Astrocyte of the cerebellum (primary cell): ENCODE measurements at places on chromosomes 5 and 9.
A peak's percentile ranks its signal among the peaks of the same experiment; 100 is the strongest.

DNA sequence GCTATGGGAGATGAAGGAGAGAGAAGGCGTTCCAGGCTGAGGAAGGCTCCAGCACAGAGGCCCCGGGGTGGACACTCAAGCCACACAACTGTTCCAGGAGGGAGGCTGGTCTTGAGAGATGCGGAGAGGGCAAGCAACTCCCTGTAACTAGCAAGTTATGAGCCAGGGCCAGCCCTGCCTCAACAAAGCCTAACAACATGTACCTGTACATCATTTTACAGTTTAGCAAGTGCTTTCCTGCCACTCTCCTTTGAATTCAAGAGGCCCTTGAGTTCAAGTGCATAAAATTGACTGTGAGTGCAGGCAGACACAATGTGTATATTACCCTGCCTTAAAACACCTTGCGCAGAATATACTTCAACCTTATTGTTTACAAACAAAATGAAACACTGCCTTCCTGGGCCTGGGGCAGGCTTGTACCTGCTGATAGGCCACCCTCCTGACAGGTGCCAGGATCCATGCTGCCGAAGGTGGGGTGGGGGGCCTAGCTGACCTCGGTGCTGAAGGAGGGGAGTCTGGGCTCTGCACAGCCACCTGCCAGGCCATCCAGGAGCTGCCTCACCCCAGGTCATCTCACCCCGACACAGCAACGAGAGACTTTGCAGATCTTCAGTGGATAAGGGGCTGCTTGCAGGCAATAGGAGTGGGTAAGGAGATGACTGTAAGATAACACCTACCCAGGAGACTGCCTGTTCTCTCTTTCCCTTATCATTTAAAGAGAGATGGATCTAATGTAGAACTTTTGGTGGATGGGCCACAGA, 80.0 kb downstream of the PPARGC1B start:
- DNase-seq = no peak

DNA sequence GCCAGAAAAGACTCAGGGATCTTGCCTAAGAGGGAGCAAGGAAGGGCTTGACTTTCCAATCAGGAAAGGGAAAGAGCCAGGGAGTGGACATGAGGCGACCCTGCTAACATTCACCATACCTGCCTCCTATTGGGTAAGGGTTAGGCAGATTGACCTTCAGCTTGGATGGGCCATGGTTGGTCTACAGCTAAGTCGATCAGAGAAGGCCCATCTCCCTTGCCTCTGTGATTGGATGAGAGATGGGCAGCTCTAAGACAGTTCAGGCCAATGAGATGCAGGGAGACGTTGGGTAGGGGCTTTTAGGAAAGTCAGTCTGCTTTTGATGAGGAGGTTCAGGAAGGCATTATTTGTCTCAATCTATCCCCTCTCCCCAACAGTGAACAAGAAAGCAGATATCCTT, 135.0 kb upstream of the STC2 start:
- DNase-seq = no peak

DNA sequence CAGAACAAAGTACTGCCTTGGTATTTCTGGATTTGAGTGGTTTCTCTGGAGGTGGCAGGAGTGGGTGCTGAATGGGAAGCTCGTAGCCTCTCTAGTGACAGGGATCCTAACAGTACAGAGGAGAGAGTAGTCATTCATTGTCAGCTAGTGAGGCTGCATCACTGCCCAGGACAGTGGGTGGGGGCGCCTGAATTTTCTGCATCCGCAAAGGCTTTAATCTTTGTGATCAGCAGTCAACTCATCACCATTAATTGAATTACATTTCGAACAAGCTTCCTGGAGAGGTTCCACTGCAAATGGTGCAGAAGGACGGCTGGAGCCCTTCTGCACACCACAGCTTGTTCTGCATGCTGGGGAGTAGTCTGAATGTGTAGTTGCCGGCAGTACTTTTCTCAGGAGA, 77.5 kb downstream of the HSPA4 start:
- DNase-seq = no peak

DNA sequence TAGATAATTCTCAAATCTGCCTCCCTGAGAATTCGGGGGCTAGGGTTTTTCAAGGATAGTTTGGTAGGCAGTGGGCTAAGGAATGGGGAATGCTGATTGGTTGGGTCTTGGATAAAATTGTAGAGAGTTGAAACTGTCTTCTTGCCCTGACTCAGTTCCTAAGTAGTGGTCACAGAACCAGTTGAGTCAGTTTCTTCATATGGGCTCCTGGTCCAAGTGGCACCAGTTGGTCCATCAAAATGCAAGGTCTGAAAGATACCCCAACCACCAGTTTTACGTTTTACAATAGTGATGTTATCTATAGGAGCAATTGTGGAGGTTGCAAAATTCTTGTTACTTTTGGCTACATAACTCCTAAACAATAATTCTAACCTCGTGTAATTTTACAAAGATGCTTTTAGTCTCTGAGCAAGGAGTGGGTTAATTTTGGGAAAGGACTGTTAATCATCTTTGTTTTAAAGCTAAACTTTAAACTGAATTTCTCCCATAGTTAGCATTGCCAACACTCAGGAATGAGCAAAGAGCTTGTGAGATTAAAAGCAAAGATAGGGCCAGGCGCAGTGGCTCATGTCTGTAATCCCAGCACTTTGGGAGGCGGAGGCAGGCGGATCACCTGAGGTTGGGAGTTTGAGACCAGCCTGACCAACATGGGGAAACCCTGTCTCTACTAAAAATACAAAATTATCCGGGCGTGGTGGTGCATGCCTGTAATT, 7.7 kb downstream of the CDK7 start:
- DNase-seq = no peak

DNA sequence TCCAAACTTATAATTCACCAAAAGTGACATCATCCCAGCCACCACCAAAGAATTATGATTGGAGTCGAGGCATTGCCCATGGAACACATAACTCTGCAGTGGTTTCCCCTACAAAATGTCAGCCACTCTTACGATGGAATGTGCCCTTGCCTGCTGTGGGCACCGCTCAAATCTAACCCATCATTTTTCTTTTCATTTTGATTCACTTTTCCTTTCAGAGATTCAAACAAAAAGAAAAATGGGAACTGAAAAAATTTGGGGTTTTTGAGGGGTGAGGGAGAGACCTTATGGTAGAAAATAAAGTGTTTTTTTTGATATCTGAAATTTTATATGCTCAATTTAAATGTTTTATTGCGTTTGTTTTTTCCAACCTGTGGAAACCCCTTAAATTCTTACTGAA, 28.1 kb downstream of the SMARCA2 start:
- no peak for DNase-seq

GRCh38 chr5:117761186-117761585, 1186.6 kb upstream of the SEMA6A start:
- DNase-seq = no peak

- DNase-seq = no peak
These were observed 163.5 kb upstream of the ADRA1B start for GRCh38 chr5:159752622-159753275.

DNA sequence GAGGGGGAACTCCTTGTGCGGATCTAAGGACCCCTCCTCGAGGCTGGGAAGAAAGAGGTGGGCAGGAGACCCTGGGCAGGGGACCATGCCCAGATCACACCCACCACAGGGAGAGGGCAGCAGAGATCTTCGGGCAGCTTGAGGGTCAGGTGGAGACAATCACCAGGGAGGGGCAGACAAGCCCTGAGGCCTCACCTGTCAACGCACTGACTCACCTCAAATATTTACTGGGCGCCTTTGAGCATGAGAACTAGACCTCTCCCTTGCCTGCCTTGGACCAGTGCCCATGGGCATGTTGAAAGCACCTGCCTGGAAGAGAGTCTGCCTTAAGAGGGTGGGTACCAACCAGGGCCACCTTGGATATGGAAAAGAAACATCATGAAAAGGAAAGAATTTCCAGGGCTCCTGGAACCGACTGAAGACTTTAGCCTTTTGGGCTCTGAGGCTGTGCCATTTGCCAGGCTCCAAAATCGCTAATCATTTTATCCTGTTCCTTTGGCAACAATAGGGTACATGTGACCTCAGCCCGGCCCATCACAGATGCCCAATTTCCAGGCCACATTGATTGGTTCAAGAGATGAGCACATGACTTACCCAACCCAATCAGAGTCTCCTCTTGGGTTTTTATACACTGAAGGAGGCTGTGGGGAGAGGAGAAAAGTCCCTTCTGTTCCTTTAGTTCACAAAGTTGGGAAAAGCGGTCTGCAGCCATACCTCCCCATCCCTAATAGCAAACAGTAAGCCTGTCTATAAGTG, 10.4 kb upstream of the SPINK4 start:
- DNase-seq = no peak

DNA sequence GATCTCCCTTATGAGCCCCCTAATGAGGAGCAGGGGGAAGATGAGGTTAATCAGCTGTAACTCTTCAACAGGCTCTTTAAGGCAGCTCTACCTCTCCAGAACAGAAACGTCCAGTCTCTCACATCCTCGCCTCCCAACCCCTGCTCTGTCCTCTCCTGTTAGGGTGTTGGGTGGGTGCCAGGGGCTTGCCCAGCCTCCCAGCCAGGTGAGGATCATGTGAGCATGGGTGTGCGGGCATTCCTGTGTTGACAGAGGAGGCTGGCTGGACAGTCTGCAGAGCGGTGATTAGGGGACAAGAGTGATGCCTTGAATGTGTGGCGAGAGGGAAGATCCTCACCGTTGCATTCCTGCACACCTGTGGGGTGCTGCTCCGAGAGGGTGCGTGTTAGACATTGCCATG, 51.7 kb downstream of the CCDC180 start:
- DNase-seq = no peak

- DNase-seq = no peak
These were observed 83.8 kb upstream of the NMUR2 start for GRCh38 chr5:152488869-152489268.

DNA sequence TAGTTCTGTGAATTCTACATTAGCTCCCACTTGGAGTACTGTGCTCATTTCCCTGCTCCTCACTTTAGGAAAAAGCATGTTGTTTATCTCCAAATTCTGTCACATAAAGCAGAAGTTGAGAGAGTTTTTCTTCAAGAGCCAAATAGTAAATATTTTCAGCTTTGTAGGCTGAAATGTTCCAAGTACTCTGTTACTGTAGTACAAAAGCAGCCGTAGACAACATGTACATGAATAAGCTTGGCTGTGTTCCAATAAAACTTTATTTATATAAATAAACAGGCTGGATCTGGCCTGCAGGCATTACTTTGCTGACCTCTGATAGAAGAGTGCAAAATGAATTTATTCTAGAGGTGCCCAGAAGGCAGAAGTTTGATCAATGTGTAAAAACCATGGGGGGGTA, 73.0 kb upstream of the AGXT2 start:
- DNase-seq = no peak

DNA sequence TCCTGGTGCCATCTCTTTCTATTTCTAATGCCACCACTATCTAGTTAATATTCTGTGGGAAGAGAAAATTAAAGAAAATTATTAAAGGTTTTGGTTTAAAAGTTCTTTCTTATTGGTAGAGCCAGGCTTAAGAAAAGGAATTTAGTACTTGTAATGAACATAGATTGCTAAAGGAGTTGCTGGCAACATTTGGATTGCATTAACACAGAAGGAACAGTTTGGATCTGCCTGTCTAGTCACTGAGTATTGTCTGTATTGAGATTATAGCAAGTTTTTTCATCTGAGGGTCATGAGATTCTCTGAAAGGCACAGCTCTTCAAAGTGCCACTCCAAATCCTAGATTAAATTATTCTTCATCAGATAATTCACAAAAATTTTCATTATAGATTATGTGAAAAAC, 32.0 kb downstream of the FSD1L start:
- DNase-seq = no peak

GRCh38 chr9:96858018-96858573, 3.8 kb upstream of the ZNF782 start:
- no peak for DNase-seq

DNA sequence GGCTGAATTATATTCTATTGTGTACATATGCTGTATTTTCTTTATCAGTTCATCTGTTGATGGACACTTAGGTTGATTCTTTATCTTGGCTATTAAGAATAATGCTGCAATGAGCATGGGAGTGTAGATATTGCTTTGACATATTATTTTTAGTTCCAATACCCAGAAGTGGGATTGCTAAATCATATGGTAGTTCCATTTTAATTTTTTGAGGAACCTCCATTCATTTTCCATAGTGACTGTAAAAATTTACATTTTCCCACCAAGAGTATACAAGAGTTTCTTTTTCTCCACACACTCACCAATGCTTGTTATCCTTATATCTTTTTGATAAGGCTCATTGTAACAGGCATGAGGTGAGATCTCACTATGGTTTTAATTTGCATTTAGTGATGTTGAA, 19.4 kb downstream of the JAK2 start:
- DNase-seq = no peak

- no peak for DNase-seq
These were observed 16.7 kb downstream of the MAMDC2 start for GRCh38 chr9:70060148-70060882.

DNA sequence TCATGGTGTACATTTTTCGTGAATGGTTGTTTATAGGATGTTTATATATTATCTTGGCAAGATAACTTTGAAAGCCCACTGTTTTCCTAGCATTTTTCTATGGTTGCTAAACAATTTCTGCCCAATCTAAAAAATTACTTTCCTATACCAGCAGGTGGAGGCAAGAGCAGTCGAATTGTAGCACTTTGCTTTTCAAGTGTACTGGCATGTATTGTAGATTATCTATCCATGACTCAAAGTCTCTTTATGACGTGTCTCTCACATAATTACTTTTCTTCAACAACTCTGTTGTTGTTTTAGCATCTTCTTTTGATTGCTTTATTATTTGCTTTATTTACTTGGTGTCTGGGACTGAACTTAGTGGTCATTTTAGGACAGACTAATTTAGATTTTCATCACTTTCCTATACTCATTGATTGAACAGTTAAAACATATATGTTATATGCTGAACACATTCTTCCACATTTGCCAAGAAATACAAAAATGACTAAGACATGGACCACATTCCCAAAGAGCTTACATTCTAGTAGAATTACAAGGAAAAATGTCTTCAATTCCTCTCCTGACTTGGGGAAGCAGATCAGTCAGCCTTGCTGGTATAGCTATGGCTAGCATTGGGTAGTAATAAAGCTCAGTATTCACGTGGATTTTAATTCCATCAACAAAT, 20.7 kb downstream of the NLN start:
- DNase-seq = peak; percentile 59

- peak; percentile 68 for DNase-seq
These were observed 118.4 kb downstream of the INSYN2B start for GRCh38 chr5:169861934-169862333.

GRCh38 chr9:5715548-5716127, 86.7 kb downstream of the RIC1 start:
- no peak for DNase-seq

GRCh38 chr9:124295159-124295794, 37.5 kb downstream of the NEK6 start:
- no peak for DNase-seq
